ENCODE measurements at places on chromosomes 6 and 20.
A peak's percentile ranks its signal among the peaks of the same experiment; 100 is the strongest.

DNA sequence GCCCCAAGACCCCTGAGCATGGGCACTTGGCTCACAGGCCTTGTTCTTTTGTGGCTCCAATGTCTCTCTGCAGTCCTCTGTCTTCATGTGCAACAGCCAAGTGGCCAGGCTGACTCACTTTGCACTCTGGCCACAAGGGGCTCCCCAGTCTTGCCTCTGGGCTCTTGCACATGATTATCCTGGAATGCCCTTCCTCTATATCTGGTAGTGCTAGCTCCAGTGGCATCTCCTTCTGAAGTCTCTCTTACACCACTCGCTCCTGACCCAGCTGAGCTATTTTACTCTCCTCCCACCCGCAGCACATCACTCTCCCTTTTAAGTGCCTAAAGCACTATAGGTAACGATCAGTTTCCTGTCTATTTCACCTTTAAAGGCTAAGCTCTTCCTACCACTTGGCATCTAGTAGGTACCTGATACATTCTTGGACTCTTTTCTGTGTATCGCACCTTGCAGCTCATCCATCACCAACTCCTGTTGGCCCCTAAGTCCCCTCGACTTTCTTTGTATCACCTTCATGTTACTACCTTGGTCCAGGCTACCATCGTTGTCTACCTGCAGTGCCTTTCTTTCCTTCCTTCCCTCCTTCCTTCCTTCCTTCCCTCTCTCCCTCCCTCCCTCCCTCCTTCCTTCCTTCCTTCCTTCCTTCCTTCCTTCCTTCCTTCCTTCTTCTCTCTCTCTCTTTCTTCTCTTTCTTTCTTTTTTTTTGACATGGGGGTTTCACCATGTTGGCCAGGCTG lies 211.9 kb upstream of the RNF24 start:
- DNase-seq: no peak

DNA sequence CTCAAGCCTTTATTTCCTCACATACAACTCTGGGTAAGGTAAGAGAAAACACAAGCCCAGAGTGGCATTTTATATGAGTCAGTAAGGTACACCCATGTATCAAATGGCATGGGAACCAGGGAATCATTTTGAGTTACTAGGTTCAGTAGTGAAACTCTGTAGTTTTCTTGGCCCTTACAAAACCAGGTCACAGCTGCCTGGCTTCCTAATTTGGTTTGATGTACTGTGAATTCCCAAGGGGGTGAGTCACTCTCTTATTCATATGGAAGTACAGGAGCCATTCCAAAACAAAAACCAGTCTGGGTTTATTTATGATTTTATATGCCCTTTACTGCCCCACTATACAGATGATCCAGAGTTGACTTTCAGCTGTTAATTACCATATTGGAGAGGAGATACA lies 70.7 kb downstream of the PDE7B start:
- no peak for DNase-seq

DNA sequence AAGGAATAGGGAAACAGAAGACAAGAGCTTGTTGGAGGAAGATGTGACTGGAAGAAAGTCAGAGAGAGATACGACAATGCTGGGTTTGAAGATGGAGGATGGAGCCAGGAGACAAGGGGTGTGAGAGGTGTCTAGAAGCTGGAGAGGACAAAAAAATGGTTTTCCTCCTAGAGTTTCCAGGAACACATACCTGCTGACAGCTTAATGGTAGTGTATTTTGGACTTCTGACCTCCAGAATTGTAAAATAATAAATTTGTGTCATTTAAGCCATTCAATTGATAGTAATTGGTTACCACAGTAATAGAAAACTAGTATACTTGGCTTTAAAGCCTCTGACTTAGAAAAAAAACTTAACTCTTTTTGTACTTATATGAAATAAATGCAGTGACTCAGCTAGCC lies 3.6 kb downstream of the AIG1 start:
- no peak for DNase-seq

GRCh38 chr6:68760941-68761676 lies 126.0 kb downstream of the ADGRB3 start:
- no peak for DNase-seq

DNA sequence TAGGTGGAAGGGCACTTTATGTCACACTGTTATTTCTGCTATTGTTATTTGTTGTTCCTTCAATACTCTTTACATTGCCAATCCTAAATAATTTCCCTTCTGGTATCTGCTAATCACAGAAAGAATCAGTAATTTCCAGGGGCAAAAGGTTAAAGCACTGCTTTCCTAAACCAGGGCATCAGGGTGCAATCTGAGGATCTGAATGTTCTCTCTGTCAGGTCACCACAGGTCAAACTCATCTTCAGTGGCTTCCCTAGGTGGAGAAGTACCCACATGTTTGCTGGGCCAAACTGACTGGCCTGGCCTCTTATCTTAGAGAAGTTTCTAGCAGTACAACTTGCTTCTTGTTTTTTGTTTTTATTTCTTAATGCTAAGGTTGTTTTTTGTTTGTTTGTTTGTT lies 118.7 kb downstream of the OPRM1 start:
- no peak for DNase-seq

DNA sequence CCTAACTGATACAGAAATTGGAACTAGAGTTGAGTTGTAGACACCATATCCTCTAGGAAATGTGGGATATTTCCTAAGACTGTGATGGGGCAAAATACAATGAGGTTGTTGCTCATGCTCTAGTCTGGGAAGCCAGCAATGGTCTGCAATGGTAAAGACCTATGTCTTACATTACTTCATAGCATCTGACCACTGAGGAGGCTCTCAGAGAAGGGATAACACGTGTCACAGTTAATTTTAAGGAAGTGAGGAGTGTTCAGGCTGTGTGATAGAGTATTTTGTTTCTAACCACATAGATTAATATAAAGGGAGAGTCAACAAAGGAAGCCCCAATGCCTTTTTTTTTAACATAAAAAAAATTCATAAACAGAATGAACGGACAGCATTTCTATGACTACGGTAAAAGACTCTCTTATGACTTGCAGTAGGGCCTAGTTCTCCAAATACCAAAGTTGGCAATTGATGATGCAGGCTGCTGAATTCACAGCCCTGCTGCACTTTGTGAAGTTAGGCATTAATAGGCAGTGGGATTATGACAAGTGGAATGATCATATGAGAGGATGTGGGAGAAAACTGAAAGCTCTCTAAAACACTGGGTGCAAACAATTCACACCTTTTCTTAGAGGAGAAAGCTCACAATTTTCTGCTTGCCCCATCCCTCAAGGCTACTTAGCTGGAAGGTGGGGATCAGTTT lies 13.7 kb downstream of the KCNS1 start:
- DNase-seq: no peak

- DNase-seq: no peak
Observed at GRCh38 chr20:56376331-56376730, 15.7 kb downstream of the AURKA start.

DNA sequence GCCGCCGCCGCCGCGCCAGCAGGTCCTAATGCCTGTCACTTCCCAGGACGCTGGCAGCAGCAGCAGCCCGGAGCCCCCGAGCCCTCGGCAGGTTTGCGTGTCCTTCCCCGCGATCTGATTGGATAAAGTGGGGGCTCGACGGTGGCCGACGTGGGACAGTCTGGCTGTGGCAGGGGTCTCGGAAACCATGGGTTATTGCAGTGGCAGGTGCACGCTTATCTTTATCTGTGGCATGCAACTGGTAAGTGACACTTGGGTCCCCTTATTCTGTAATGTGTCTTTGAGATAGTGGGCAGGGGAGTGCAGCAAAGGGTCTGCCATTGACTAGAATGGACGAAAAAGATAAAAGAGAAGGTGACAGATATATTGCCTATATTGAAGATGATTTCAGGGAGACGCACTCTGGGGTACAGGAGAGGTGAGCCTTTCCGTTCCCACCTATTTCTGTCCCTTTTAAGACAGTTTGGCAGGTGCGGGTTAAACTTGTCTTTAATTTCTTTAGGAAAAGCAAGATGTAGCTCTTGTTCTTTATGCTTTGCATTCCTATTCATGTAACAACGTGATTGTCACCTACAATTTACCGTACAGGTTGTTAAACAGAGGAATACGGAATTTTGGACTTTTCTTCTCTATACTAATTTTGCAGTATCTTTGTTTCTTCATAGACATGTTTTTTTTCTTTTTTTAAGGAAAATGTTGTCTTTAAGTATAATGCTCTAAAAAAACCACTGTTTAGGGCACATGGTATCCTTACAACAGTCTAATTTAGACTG lies 535 bp downstream of the NKAIN2 start:
- peak; percentile 71 for DNase-seq

GRCh38 chr20:50510706-50511542 lies 741 bp downstream of the PTPN1 start:
- no peak for DNase-seq

DNA sequence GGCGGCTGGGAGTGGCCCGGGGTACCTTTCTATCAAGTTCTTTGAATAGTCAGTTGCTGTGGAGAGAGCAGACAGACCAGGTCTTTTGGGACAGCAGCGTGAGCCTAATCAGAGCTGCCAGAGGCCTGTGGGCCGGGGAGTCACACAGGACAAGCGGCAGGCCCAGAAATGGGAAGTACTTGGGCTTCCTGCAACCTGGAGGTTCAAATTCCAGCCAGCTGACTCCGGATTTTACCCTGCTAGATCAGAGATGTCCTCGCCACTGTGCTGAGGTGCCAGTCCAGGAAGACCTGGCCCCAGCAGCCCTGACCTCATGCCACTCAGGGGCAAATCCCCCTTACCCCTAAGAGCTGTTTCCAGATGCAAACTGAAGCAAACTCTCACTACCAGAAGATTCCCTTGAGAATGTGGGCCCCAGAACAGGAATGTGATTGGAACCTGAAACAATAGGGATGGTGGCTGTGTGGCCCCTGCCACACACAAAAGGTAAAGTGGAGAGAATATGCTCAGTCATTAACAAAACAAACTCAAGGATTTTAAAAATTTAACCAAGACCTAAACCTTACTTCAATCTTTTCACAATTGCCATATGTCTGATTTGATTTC lies 9.7 kb downstream of the BEND3 start:
- DNase-seq: no peak

DNA sequence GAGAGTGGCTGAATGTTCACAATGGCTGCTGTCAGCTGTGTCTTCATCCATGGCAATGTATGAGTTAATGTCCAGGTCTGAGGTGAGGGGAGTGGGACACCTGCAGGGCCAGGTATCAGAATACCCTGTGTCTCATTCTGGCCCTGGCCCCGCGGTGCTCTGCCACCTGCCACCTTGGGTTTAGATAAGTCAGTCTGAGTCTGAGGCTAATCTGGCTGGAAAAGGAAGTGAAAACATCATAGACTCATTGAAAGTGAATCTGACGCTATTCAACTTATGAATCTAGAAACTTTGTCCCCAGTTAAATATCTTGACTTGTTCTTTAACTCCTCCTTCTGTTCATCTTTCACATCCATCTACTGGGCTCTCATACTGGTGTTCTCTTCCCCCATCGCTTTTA lies 267.1 kb upstream of the JAG1 start:
- no peak for DNase-seq

DNA sequence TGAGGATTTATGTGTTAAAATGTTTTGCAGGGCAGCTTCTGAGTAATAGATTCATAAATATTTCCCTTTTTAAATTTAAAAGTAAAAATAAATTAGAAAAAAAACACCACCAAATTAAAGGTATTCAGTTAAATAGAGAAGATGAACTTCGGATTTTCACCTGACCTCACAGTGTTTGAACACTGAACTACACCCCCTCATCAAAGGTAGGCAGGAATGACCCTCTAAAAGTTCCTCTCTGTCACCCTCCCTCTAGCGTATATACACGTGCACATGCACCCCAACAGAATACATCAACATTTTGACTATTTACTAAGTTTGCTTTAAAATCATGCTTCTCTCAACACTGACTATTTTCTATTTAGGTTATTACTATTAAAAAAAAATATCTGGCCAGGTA lies 528.3 kb downstream of the QKI start:
- DNase-seq: no peak

- DNase-seq: no peak
Observed at GRCh38 chr6:99637629-99638028, 31.0 kb downstream of the PRDM13 start.

- DNase-seq: peak; percentile 67
Observed at GRCh38 chr6:155449450-155450239, 6.0 kb downstream of the NOX3 start.

DNA sequence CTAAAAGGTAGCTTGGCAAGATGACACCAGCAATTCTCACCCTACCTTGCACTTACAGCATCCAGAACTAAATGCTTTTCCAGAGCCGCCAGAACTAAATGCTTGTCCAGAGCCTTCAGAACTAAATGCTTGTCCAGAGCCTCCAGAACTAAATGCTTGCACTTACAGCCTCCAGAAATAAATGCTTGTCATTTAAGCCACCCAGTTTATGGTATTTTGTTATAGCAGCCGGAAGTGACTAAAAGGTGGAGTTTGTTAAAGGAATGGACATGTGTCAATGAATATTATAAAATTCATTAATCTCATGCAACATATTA lies 133.5 kb downstream of the GPX5 start:
- DNase-seq: no peak

GRCh38 chr20:33362898-33363297 lies 38.4 kb downstream of the CDK5RAP1 start:
- DNase-seq: no peak

GRCh38 chr6:14458669-14459266 lies 341.2 kb downstream of the CD83 start:
- no peak for DNase-seq

DNA sequence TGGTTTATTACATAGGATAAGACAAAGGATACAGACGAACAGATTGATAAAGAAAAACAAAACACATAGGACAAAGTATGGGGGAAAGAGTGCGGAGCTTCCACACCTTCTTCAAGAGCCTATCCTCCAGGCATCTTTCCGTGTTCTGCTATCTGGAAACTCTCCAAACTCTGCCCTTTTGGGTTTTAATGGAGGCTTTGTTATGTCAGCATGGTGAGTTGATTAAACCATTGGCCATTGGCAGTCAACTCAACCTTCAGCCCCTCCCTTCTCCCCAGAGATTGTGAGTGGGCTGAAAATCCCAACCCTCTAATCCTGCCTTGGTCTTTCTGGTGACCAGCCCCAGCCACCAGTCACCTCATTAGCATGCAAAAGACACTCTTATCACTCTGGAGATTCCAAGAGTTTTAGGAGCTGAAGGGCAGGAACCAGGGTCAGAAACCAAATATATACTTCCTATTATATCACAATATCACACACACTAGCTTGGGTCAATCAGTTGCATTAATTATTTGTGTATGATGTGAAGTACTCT lies 23.8 kb downstream of the HLA-DOB start:
- no peak for DNase-seq
